ENCODE measurements at places on chromosomes 4 and X.
A peak's percentile ranks its signal among the peaks of the same experiment; 100 is the strongest.

DNA sequence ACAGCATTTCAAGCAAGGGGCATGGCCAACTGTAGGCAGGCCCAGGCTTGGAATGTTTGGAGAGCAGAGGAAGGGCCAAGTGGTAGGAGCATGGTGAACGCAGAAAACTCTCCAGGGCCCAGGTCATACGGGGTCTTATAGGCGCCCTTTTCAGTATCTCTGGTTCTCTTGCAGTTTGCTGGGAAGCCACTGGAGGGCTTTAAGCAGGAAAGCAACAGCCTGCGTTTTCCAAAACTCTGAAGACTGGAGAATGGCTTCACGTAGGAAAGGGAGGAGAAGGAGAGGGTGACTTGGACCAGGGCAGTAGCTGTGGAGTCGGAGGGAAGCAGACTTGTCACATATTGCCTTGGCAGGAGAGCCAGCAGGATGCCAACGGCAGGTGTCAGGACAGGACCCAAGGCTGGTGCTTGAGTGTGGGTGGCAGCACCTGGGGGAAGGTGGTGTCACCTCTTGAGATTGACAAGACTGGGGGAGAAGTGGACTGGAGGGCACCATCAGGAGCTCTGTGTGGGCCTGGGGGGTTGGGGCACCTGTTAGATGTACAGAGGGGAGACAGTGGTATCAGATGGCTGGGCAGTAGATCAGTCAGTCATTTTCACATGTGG is 21.9 kb downstream of the TKTL1 start:
- no peak for DNase-seq

GRCh38 chr4:78288327-78288726 is 231.2 kb downstream of the FRAS1 start:
- no peak for DNase-seq

DNA sequence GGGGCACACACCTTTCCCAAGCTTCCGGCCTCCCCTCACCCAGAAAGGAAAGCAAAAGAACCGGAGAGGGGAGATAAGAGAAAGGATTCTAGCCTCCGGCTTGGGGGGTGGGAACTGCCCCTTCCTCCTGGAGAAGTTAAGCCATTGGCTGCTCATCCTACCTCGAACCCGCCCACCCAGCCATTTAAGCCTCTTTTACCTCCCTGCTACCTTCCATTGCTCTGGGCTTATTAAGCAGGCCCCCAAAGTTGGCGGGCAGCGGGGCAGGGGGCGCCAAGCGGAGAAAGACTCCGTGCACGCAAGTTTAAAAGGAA is 2.3 kb downstream of the MAML3 start:
- DNase-seq, result peak; percentile 91

DNA sequence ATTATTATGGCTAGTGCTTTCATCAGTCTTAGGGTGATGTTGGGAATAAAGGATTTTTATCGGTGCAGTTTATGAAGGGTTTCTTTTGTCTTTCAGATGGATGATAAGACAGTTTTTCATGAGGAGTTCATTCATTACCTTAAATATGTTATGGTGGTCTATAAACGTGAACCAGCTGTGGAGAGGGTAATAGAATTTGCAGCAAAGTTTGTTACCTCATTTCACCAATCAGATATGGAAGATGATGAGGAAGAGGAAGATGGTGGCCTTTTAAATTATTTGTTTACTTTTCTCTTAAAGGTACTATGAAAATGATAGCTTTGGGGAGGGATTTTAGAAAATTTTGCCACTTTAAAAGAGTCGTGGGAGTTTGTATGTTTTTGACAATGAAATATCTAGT is 1.3 kb downstream of the NCAPG start:
- DNase-seq, result no peak
